ENCODE measurements at places on chromosomes 7 and 10.

GRCh38 chr7:73438547-73439409, 5.2 kb downstream of the FZD9 start:
- H3K4me1 ChIP-seq: no peaks in the 10 kb centered on the region
- H3K4me3 ChIP-seq: no peak overlapping the region
- DNase-seq: peak; percentile 12
- H3K27ac ChIP-seq: no peak overlapping the region
- peaks cover 47% of the 10 kb centered on the region for H3K36me3 ChIP-seq
- H3K27me3 ChIP-seq: no peaks in the 10 kb centered on the region

GRCh38 chr7:48045195-48045765, 9.9 kb downstream of the C7orf57 start:
- no peak for DNase-seq
- no peak overlapping the region for H3K27ac ChIP-seq
- H3K27me3 ChIP-seq: no peaks in the 10 kb centered on the region
- H3K36me3 ChIP-seq: no peaks in the 10 kb centered on the region
- no peaks in the 10 kb centered on the region for H3K4me1 ChIP-seq

GRCh38 chr10:103834436-103835095, 20.8 kb downstream of the SH3PXD2A start:
- H3K4me3 ChIP-seq: no peak overlapping the region
- H3K27me3 ChIP-seq: peaks cover 12% of the 10 kb centered on the region
- no peak overlapping the region for H3K27ac ChIP-seq
- no peak for DNase-seq
- no peaks in the 10 kb centered on the region for H3K36me3 ChIP-seq

DNA sequence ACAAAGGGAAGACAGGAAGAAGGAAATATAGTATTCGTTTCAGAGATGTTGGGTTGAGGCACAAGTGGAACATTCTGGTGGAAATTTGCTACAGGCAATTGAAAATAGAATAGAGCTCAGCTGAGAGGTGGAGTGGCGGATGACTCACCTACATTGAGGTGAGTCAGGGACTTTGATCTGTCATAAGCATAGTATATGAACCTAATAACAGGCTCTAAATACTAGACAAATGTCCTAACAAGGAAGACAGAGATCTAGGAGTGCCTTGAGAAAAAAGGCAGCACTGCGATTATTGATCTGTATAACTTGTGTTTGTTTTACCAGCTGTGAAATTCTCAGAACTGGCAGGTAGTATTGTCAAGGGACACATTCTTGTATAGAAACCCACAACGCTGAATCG, 907 bp upstream of the IFRD1 start:
- no peak for DNase-seq
- no peaks in the 10 kb centered on the region for H3K27me3 ChIP-seq
- H3K4me3 ChIP-seq: peak overlapping the region; percentile 86
- peaks cover 32% of the 10 kb centered on the region for H3K4me1 ChIP-seq
- peak overlapping the region; percentile 85 for H3K27ac ChIP-seq

DNA sequence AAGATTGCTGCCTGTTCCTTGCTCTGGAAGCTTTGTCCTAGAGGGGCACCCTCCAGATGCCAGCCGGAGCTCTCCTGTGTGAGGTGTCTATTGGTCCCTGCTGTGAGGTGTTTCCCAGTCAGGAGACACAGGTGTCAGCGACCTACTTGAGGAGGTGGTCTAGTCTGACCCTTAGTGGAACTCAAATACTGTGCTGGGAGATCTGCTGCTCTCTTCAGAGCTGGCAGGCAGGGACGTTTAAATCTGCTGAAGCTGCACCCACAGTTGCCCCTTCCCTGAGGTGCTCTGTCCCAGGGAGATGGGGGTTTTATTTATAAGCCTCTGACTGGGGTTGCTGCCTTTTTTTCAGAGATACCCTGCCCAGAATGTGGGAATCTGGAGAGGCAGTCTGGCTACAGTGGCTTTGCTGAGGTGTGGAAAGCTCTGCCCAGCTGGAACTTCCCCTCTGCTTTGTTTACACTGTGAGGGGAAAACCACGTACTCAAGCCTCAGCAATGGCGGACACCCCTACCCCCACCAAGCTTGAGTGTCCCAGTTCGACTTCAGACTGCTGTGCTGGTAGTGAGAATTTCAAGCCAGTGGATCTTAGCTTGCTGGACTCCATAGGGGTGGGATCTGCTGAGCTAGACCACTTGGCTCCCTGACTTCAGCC, 119.2 kb downstream of the PPP1R9A start:
- no peaks in the 10 kb centered on the region for H3K27me3 ChIP-seq
- H3K4me3 ChIP-seq: no peak overlapping the region
- DNase-seq: no peak
- H3K27ac ChIP-seq: no peak overlapping the region
- no peaks in the 10 kb centered on the region for H3K36me3 ChIP-seq
- no peaks in the 10 kb centered on the region for H3K4me1 ChIP-seq

GRCh38 chr10:76998451-76998850, 639.2 kb downstream of the KCNMA1 start:
- H3K4me3 ChIP-seq: no peak overlapping the region
- no peaks in the 10 kb centered on the region for H3K36me3 ChIP-seq
- no peak overlapping the region for H3K27ac ChIP-seq
- H3K4me1 ChIP-seq: no peaks in the 10 kb centered on the region
- DNase-seq: no peak
- peaks cover 13% of the 10 kb centered on the region for H3K27me3 ChIP-seq

DNA sequence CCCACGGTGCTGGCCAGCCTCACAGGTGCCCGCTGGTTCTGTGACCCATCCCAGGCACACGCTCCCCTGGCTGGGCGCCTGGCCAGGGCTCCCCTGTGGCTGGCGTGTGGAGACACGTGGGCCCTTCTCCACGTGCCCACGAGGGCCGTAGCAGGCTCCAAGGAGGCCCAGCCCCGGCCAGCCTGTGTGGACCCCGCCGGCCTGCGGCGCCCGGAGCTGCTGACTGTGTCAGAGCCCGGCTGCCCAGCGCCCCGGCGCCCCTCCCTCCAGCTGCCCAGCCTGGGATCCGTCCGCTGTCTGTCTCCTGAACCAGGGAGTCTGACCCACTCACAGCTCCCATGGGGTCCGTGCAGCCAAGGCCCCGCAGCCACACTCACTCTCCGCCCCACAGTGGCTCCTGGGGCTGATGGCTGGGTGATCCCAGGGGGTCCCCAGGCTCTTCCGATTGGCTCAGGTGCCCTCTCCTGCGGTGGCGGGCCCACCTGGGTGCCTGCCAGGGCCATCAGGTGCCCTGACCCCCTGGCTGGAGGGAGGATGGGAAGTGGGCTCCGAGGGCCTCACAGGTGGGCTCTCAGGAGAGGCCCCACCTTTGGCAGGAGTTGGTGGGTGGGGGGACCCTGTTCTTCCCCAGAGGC, 9.6 kb downstream of the TMEM184A start:
- H3K27ac ChIP-seq: no peak overlapping the region
- peaks cover 11% of the 10 kb centered on the region for H3K36me3 ChIP-seq
- H3K27me3 ChIP-seq: no peaks in the 10 kb centered on the region
- DNase-seq: no peak
- H3K4me3 ChIP-seq: no peak overlapping the region

GRCh38 chr10:69734797-69735468, 66.8 kb upstream of the COL13A1 start:
- H3K27ac ChIP-seq: no peak overlapping the region
- no peak overlapping the region for H3K4me3 ChIP-seq
- no peaks in the 10 kb centered on the region for H3K36me3 ChIP-seq
- H3K4me1 ChIP-seq: peaks cover 13% of the 10 kb centered on the region
- H3K27me3 ChIP-seq: peaks cover 9% of the 10 kb centered on the region
- DNase-seq: peak; percentile 52

DNA sequence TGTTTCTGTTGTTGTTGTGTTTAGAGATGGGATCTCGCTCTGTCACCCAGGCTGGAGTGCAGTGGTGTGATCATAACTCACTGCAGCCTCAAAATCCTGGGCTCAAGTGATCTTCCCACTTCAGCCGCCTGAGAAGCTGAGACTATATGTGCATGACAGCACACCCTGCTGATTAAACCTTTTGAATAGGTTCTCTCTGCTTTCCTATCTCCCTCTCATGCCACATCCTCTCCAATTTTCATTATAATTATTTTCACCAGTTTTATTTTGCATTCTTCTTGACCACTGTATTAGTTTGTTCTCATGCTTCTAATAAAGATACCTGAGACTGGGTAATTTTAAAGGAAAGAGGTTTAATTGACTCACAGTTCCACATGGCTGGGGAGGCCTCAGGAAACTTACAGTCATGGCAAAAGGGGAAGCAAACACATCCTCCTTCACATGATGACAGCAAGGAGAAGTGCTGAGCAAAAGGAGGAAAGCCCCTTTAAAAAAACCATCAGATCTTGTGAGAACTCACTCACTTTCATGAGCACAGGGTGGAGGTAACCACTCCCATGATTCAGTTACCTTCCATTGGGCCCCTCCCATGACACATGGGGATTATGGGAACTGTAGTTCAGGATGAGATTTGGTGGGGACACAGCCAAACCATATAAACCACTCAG, 12.9 kb downstream of the AGK start:
- no peak for DNase-seq
- H3K4me1 ChIP-seq: no peaks in the 10 kb centered on the region
- H3K27me3 ChIP-seq: no peaks in the 10 kb centered on the region
- H3K36me3 ChIP-seq: peaks cover 63% of the 10 kb centered on the region
- H3K4me3 ChIP-seq: no peak overlapping the region
- no peak overlapping the region for H3K27ac ChIP-seq

DNA sequence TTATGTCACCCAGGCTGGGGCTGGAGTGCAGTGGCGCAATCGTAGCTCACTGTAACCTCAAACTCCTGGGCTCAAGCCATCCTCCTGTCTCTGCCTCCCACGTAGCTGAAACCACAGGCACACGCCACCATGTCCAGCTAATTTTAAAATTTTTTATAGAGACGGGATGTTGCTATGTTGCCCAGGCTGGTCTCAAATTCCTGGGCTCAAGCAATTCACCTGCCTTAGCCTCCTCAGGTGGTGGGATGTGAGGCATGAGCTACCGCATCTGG, 123.2 kb upstream of the PARD3 start:
- no peaks in the 10 kb centered on the region for H3K36me3 ChIP-seq
- H3K27ac ChIP-seq: no peak overlapping the region
- no peak overlapping the region for H3K4me3 ChIP-seq
- no peaks in the 10 kb centered on the region for H3K27me3 ChIP-seq
- no peak for DNase-seq

DNA sequence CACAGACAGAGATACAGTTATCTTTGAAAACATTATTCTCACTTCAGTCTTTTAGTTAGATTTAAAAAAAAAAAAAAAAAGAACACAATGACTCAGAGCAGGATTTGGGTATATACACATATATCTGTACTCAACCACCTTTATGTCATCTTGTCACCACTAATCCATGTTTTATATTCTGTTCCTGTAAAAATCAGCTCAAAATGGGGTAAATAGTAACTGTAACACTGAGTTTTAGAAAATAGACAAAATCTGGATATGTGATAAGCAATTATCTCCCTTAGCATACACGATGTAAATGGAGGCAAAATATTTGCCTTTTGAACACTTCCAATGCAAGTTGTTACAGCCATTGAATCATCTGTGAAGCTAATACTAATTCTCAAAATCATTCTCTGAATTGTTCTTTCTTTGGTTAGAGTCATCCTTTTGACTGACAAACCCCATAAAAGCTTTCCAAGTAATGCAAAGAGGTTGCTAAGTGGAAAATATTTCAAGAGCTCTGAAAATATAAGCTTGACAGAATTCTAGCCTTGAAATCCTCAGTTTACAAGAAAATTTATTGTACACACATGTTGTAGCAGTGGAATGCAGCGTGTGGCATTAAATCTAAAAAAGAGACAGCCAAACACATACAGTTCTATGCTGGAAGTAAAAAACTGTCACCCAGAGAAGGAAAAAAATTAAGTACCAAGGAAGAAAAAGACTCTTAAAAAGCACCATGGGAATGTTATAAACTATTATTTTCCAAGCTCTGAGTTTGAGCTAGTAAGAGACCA, 502.2 kb upstream of the PHF14 start:
- no peaks in the 10 kb centered on the region for H3K27me3 ChIP-seq
- no peak overlapping the region for H3K27ac ChIP-seq
- DNase-seq: no peak
- no peaks in the 10 kb centered on the region for H3K4me1 ChIP-seq
- no peaks in the 10 kb centered on the region for H3K36me3 ChIP-seq

DNA sequence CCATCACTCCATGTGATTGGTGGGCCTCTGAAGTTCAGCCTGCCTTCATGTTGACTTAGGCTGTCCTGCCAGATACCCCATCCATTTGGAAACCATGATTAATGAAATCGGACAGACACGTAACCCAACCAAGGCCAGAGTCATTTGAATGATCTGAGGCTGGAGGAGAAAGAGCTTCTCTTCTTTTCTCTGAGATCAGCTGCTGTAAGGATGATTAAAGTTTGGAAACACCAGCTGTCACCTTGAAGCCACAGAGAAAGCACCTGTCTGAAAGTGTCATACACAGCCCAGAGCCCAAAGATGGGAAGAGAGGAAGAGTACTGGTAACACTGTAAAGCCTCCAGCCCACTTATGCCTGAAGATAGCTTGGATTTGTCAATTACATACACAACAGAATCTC, 22.9 kb downstream of the NEBL start:
- no peaks in the 10 kb centered on the region for H3K4me1 ChIP-seq
- no peak for DNase-seq
- H3K36me3 ChIP-seq: no peaks in the 10 kb centered on the region
- no peaks in the 10 kb centered on the region for H3K27me3 ChIP-seq
- H3K27ac ChIP-seq: no peak overlapping the region

DNA sequence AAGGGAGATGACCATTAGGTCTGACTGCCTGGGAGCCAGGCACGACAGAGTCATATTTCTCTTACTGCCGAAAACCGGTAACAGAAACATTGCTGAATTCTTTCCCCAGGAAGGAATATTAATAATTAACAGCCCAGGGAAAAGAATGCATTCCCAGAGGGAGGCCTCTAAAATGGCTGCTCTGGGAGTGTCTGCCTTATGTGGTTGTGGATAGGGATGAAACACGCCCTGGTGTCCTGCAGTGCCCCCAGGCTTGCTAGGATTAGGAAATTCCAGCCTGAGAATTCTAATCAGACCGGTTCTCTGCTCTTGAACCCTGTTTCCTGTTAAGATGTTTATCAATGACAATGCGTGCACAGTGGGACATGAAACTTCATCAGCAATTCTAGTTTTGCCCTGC, 226.7 kb downstream of the GPAM start:
- no peaks in the 10 kb centered on the region for H3K27me3 ChIP-seq
- H3K27ac ChIP-seq: no peak overlapping the region
- H3K4me3 ChIP-seq: no peak overlapping the region
- no peaks in the 10 kb centered on the region for H3K36me3 ChIP-seq
- H3K4me1 ChIP-seq: no peaks in the 10 kb centered on the region

DNA sequence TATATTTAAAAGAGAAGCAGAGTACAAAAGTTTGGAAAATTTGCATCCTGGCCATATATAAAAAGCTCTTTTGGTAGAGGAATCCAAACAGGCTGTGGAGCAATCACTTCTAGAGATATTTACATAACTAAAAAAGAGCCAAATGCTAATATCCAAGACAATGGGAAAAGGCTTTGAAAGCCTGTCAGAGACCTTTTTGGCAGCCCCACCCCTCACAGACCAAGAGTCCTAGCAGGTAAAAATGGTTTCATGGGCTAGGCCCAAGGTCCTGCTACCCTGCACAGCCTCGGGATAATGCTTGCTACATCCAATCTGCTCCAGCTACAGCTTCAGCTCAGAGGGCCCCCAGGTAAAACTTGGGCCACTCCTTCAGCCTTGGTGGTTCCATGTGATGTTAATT, 430.2 kb upstream of the KCND2 start:
- DNase-seq: no peak
- no peaks in the 10 kb centered on the region for H3K27me3 ChIP-seq
- H3K4me3 ChIP-seq: no peak overlapping the region
- no peak overlapping the region for H3K27ac ChIP-seq
- no peaks in the 10 kb centered on the region for H3K4me1 ChIP-seq
